ENCODE measurements at places on chromosomes 11 and 22. TPM values are rescaled to one million over a fixed set of nuclear protein-coding genes. Genes with fewer than 3 reads are reported as not detected.
A peak's percentile ranks its signal among the peaks of the same experiment; 100 is the strongest.

The OR5B21 gene
- not detected for total RNA-seq

DNA sequence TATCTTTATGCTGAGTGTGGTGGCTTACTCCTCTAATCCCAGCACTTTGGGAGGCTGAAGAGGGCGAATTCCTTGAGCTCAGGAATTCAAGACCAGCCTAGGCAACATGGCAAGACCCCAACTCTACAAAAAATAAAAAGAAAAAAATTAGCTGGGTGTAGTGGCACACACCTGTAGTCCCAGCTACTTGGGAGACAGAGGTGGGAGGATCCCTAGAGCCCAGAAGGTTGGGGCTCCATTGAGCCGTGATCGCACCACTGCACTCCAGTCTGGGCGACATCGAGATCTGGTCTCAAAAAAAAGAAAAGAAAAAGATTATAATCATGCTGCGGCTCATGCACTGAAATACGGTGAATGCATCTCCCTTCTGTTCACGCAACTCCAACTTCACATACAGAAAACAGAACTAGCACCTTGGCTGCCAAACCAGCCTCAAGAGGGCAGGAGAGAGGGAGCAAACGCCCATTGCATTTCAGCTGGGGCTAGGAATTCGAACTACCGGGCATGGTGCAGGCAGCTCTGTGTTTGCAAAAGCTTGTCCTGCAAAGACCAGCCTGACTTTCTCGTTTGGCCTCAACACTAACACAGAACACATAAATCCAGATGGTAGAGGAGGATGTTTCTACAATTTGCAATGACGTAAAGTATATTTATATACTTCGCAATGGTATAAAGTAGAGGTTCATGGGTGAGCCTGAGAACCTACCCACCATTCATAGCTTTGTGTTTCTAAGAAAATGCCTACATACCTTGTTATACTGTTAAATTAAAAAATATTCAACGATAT, 6.3 kb upstream of the SYNGR1 start:
- DNase-seq = peak; percentile 70
- no peaks in the 10 kb centered on the region for H3K36me3 ChIP-seq
- H3K27ac ChIP-seq = no peak overlapping the region
- peaks cover 19% of the 10 kb centered on the region for H3K27me3 ChIP-seq

DNA sequence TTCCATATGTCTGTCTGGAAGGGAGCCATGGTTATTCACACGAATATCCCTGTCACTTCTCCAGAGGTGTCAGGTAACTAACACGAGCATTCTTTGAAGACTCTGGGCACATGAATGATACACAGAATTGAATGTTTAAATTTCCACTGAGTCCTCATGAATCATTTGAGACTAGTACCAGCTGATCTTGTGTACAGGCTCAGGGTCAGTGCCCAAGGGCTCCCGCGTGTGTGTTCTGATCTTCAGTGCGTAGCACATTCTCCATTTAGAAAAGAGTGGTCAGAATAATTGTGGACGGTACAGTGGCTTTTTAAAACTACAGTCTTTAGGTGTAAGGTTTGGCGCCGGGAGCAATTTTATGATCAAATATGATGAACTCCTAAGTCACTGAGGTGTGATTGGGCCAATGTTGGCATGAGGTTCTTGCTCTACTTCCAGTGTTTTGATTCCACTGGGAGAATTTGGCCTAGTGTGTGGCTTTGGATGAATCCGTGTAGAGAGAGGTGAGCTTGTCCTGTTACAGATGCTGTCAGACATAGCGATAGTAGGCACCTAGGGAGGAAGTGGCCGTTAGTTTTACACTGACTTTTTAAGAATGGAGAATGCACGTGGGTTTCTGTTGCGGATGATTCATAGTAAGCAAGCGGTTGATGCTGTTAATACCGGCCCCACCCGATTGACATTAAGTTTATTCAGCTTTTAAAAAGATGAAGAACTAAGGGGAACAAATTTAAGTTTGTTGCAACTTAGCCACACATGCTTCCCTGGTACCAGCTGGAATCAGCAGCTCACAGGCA, 22.2 kb downstream of the NUP50 start:
- no peak for DNase-seq
- peaks cover 64% of the 10 kb centered on the region for H3K36me3 ChIP-seq
- no peak overlapping the region for H3K27ac ChIP-seq
- H3K4me3 ChIP-seq = no peak overlapping the region

The TRIM66 gene
- total RNA-seq = 22.8 TPM

The KRTAP5-2 gene
- total RNA-seq = not detected

DNA sequence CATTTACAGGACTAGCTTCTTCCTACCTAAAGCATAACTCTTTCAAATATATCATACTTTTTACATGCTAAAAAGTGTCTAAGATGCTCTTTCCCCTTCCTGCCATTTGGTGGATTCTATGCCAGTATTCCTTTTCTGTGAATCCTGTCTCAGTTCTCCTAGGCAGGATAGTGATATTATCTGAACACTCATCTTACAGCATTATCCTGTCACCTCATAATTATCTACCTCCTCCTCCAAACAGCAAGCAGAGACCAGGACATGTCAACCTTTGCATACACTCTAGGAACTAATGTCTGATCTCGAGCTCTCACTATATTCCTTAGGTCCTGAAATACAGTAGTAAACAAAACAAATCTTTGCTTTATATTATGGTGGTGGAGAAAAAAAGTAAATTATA, 275.5 kb downstream of the FAM181B start:
- no peaks in the 10 kb centered on the region for H3K4me1 ChIP-seq
- no peaks in the 10 kb centered on the region for H3K36me3 ChIP-seq
- DNase-seq = no peak
- no peaks in the 10 kb centered on the region for H3K27me3 ChIP-seq

DNA sequence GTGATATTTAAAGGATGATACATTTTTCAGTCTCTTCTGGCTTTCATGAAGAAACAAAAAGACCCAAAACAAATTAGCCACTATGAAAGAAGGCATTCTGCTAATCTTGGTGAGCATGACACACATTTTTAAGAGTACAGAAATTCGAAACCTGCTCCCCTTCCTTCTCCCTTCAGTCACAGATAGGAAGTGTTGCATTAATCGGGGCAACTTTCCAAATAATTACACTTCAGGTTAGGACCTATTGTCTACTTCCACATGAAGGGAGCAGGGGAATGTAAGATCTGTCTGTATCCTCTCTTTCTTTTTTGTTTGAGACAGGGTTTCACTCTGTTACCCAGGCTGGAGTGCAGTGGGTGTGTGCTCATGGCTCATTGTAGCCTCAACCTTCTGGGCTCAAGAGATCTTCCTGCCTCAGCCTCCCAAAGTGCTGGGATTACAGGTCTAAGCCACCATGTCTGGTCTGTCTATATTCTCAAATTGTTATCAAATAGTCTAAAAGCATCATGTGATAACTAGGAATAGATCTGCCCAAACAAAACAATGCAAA, 45.8 kb downstream of the NCAM1 start:
- no peak for DNase-seq
- H3K27ac ChIP-seq = no peak overlapping the region
- no peak overlapping the region for H3K4me3 ChIP-seq
- no peaks in the 10 kb centered on the region for H3K36me3 ChIP-seq

DNA sequence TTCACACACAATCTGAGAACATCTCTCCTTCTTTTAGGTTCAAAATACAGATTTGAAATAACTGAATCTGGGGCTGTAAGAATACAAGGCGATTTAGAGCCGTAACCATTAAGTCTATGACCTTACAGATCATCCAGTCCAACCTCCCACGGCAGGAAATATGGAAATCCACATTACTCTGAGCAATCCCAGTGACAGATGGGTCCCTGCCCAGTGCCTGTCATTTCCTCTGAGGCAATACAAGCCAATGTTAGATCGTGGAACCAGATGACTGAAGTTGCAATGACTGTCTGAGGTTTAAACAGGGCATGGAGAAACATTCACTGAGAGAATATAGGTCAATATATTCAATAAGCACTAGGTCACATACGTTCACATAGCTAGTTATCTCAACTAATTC, 77.4 kb upstream of the OR5AK2 start:
- DNase-seq = no peak
- H3K4me3 ChIP-seq = no peak overlapping the region
- no peak overlapping the region for H3K27ac ChIP-seq
- H3K4me1 ChIP-seq = no peaks in the 10 kb centered on the region

The FGF19 gene
- not detected for total RNA-seq

DNA sequence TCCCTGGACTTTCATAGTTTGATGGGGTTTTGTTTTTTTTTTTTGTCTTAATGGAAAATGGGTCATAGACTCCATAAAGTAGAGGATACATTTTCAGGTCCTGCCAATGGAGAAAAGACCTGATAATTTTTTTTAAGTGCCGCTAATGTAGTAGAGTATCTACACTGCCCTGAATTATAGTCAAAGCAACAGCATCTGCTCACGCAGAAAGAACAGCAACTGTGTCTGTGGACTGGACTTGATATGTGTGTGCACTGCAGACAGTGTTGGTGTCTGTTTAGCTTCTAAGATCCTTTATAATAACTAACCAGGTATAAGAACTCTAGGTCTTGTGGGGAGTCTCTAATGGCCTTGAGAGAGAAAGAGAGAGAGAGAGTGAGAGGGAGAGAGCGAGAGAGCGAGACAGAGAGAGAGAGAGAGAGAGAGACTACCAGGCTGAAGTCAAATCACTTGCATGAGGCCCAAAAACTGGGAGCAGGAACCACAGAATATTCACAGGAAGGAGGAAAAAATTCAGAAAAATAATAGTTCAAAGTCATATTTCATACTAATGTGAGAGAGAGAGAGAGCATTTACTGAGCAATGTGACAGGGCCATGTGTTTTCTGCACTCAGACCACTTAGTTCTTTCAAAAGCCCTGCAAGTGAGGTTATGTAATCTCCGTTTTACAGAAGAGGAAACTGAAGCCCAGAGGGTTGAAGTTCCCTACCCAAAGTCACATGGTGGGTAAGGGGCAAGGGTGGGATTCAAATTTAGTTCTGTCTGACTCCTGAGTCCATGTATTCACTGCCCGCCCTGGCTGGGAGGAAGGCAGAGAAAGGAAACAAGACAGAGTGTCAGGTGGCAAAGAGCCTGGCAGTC, 8.6 kb upstream of the MIAT start:
- H3K4me1 ChIP-seq = peaks cover 69% of the 10 kb centered on the region
- no peak for DNase-seq
- H3K27me3 ChIP-seq = peaks cover 15% of the 10 kb centered on the region
- no peaks in the 10 kb centered on the region for H3K36me3 ChIP-seq

DNA sequence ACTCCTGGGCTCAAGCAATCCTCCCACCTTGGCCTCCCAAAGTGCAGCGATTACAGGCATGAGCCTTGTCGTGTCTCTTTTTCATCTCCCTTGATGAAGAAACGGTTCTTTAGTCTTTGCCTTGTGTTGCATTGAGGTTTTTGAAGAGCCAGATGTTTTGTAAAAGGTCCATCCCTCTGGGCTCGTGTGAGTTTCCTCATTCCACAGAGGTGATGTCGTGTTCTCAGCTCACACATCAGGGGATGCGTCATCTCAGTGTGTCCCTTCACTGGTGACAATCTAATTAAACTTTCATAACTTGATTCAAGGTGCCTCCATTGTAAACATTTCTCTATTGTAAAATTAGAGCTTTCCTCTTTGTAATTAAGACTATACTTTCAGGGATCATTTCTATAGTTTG, 29.7 kb upstream of the TEF start:
- H3K36me3 ChIP-seq = peaks cover 16% of the 10 kb centered on the region
- no peaks in the 10 kb centered on the region for H3K4me1 ChIP-seq
- DNase-seq = no peak
- no peaks in the 10 kb centered on the region for H3K27me3 ChIP-seq
- no peak overlapping the region for H3K4me3 ChIP-seq

- H3K4me1 ChIP-seq = peaks cover 14% of the 10 kb centered on the region
- H3K4me3 ChIP-seq = no peak overlapping the region
- no peaks in the 10 kb centered on the region for H3K36me3 ChIP-seq
- no peak overlapping the region for H3K27ac ChIP-seq
- DNase-seq = no peak
Measured at GRCh38 chr22:45434981-45435380, 21.5 kb downstream of the RIBC2 start.

DNA sequence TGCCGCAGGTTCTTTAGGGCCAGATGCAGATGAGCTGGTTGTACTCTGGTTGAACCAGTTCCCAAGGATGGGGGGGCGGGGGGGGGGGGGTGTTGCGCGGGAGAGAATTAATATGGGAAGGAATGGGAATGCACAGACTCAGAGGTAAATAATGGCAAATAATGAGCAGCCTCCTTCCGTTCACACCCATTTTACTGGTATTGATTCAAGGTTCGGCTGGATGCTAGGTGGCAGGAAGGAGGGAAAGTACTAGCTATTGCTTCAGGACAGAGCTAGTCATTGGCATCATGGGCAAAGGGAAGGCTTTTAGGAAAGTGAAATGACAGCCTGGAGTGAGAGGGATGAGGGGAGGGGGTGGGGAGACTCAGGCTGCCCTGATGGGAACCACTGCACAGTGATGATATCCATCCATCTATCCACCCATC, at the start of gene VSTM5:
TSS of gene VSTM5 (minus strand) at position 25 of the 425 bp plus-strand sequence. CDS start 116 bp downstream, outside the sequence.
- peaks cover 22% of the 10 kb centered on the region for H3K27me3 ChIP-seq
- H3K4me3 ChIP-seq = no peak within 1 kb of the TSS
- no peak within 1 kb of the TSS for H3K27ac ChIP-seq
- no peaks in the 10 kb centered on the region for H3K36me3 ChIP-seq

DNA sequence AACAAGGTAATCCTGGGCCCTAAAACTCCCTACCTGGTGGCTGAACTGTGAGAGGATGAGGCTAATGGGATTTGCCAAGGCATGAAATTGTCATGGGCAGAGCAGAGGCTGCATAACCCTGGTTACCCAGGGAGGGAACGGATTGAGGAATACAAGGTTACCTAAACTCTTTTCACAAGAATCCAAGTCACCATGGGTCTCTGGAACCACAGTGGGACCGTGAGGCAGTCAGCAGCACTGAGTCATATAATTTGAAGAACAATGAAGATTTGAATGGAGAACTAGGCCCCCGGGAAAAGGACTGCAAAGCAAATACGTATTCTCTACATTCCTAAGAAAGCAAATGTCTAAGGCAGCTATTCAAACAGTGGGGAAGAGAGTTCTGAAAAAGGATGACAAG, 19.8 kb downstream of the CAT start:
- H3K36me3 ChIP-seq = peaks cover 46% of the 10 kb centered on the region
- no peak for DNase-seq
- H3K4me1 ChIP-seq = no peaks in the 10 kb centered on the region
- no peaks in the 10 kb centered on the region for H3K27me3 ChIP-seq

The DMC1 gene
- total RNA-seq = 12.5 TPM

The OSBPL5 gene
- total RNA-seq = 12.0 TPM

GRCh38 chr22:50010676-50011446, 1.7 kb downstream of the IL17REL start:
- H3K27me3 ChIP-seq = peaks cover 13% of the 10 kb centered on the region
- no peak overlapping the region for H3K27ac ChIP-seq
- DNase-seq = no peak

The PRR5L gene
- total RNA-seq = 7.3 TPM

DNA sequence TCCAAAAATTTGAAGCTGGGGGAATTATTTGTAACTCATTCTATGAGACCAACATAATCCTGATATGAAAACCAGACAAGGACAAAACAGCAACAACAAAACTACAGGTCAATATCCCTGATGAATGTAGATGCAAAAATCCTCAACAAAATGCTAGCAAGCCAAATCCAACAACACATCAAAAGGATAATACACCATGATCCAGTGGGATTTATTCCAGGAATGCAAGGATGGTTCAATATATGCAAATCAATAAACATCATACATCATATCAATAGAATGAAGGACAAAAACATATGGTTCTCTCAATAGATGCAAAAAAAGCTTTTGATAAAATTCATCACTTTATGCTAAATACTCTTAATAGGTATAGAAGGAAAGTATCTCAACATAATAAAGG, 19.4 kb upstream of the USP2 start:
- DNase-seq = no peak
- H3K27me3 ChIP-seq = peaks cover 31% of the 10 kb centered on the region
- no peak overlapping the region for H3K27ac ChIP-seq
- no peaks in the 10 kb centered on the region for H3K4me1 ChIP-seq
- H3K36me3 ChIP-seq = no peaks in the 10 kb centered on the region
